ENCODE measurements at places on chromosomes 7 and 10. TPM values are rescaled to one million over a fixed set of nuclear protein-coding genes. Genes with fewer than 3 reads are reported as not detected.

Gene SLC29A4
- 29.6 TPM for polyA plus RNA-seq

Gene LIPF
- polyA plus RNA-seq, result not detected

- no peak overlapping the region for H3K27ac ChIP-seq
- H3K4me1 ChIP-seq, result no peaks in the 10 kb centered on the region
- DNase-seq, result no peak
- no peaks in the 10 kb centered on the region for H3K36me3 ChIP-seq
Observed at GRCh38 chr7:94247970-94248369, 146.7 kb upstream of the COL1A2 start.

- H3K4me3 ChIP-seq, result no peak overlapping the region
- H3K36me3 ChIP-seq, result no peaks in the 10 kb centered on the region
- H3K27ac ChIP-seq, result peak overlapping the region; percentile 65
- peaks cover 23% of the 10 kb centered on the region for H3K4me1 ChIP-seq
Observed at GRCh38 chr7:28348636-28349035, 63.7 kb upstream of the CREB5 start.

DNA sequence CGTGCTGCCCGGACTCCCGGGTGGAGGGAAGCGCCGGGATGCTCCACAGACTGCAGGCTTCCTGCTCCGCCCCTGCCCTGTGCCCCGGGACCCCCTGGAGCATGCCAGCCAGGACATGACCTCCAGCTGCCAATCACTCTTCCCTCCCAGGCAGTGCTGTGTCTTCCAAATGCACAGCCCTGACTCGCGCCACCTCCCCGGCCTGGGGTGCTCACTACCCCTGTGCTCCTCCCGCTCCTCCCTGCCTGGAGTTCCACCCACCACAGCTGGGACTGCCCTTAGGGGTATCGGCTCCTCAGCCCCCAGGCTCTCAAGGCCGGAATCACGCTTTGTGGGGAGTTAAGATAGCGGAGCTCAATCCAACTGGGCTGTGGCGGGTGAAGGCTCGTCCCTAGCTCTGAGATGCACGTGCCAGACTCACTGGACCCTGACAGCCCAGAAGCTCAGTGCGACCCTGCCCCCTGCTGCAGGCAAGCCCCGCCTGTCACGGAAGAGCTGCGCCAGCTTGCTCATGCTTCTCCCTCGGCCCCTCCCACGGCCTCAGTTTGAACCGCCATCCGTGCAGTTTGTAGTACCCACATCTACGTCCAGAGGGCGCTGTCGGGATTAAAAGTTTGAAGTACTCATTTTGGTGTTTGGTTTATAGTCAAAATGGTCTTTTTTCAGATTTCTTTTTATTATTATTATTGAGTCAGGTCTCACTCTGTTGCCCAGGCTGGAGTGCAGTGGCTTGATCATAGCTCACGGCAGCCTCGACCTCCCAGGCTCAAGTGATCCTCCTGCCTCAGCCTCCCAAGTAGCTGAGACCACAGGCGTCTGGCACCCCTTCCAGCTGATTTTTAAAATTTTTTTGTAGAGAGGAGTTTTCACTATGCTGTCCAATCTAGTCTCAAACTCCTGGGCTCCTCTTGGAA lies 142.5 kb upstream of the TCERG1L start:
- H3K4me1 ChIP-seq, result peaks cover 16% of the 10 kb centered on the region
- no peaks in the 10 kb centered on the region for H3K36me3 ChIP-seq
- H3K27ac ChIP-seq, result peak overlapping the region; percentile 67

All from muscle of leg (tissue), 16 donors.